Hepatocyte (in vitro differentiated cells): ENCODE measurements at places on chromosomes 13 and 19. TPM values are rescaled to one million over a fixed set of nuclear protein-coding genes. Genes with fewer than 3 reads are reported as not detected.

GRCh38 chr13:32983058-32983457 lies 33.2 kb upstream of the KL start:
- no peak for DNase-seq

Gene CFAP97D2
- not detected in 2 replicates for total RNA-seq

GRCh38 chr13:46146898-46147297 lies 35.1 kb downstream of the LCP1 start:
- DNase-seq = peak; percentile 52

DNA sequence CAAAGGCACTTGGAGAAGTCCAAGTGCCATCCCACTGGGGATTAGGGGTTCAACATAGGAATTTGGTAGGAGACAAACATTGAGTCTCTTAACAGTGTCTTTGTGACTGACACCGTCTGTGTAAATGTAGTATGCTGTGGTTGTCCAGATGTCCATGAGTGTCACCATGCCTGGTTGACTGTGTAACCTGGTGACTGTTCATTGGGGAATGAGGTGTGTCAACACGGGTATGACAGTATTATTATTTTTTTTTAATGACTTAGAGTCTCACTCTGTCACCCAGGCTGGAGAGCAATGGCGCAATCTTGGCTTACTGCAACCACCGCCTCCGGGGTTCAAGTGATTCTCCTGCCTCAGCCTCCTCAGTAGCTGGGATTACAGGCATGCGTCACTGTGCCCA lies 16.2 kb downstream of the PKN1 start:
- no peak for DNase-seq

DNA sequence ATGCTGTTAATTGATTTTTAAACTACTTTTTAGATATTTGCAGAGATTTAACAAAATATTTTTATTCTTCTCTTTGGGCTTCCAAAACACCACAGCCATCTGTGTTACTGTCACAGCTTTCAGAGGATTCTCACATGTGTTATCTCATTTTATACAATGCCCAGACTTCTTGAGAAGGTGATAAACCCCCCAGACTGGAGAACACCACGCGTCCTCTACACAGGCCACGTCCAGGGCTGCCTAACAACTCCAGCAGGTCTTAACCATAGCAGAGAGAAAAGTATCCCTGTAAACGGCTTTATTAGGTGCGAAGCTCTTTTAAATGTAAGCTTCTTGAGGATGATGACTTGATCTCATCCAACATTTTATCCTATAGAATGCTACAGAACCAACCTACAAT lies 2.0 kb downstream of the GPR183 start:
- no peak for DNase-seq

Gene CGB8
- total RNA-seq = 0.50 TPM in 1 of 2 replicates, not detected in the other

DNA sequence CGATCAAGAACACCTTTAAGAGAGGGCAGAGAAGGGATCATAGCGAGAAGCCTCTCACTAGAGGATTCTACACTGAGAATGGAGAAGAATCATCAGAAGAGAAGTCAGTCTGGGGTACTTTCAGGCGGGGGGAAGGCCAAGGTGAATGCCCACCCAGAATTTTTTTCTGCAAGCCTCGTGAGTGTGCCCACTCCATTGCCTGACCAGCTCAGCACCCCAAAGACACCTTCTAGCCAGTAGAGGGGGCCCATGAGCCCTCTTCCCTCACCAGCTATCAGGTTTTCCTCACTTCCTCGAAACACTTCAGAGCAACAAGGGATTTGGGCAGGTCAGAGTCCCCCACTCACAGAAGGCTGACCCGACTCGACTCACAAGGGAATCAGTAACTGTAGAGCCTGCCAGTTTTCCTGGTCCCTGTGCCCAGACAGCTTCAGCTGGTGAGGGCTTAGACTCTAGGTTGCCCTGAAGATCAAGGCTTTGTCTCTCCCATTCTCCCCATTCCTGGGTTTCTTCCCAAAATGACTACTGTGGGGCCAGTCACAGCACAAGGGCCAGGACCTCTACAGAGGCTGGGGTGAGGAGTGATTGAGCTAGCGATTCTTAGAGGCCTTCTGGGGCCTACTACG lies 18.4 kb downstream of the NLRP13 start:
- no peak for DNase-seq
